Cerebellar nuclear complex (tissue), 1 donor: ENCODE measurements at places on chromosomes 3 and 15.

DNA sequence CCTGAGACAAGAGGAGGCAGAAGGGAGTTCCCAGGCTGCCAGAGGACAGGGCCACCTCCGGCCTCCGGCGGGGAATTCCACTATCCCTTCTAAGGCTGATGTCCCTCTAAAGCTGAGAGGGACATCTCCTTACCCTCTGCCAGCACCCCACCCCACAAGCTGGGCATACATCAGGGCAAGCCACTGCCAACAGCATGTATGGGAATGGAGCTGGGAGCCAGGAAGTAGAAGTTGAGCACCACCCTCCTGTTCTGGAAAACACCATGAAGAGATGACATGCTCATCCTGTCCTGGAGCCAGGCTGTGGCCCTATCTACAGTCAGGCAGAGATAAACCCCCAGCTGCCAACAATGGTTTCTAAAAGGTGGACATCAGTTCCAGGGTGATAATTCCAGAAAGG, 7.1 kb downstream of the PLCD1 start:
- no peak for DNase-seq

- DNase-seq: no peak
Measured at GRCh38 chr15:80468796-80469195, 64.6 kb downstream of the ARNT2 start.

DNA sequence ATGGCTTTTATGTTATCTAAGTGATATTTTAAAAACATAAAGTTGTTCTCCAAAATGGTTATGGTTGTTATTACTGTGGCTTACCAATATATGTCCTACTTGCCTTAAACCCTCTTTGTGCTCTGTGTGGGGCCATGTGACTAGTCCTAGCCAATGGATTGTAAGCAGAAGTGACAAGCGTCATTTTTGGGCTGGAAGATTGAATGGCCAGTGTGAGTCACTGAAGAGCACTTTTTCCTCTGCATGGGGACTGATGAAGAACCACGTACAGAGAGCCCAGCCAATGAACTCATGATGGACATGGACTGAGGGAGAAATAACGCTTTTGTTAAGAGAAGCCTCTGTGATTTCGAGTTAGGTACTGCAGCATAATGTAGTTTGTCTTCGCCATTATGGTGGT, 332.7 kb downstream of the EDEM1 start:
- DNase-seq: no peak

DNA sequence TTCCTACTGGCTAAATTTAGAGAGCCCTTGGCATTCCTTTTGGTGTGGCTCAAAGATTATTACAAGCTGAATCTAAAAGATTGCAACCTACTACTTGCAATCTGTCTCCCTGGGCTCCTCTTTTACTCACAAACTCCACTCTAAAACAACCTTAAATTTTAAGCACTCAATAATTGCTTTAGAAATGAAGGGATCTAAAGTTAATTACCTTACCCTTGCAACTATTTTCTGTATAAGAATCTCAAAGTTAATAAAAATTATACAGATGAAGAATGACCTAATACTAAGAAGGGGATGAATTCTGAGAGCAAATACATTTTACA, 60.2 kb downstream of the ESYT3 start:
- DNase-seq: no peak

DNA sequence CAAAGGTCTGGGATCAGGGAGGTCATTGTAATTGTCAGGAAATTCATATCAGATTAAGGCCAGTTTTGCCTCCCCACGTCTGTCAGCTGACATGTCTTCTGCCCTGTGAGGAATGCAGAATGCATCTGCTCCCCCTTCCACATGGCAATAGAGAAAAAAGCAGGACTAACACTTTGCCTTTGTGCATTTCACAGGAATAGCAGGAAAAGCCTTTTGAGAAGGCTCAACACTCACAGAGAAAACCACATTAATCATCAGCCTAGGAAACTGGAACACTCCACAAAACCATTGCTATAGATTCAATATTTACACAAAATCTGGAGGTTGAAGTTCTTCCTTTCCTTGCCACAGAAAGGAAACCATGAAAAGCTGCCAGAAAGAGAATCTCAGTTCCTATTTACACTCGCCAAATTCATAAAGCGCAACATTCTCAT, 165.2 kb upstream of the HES1 start:
- DNase-seq: no peak

GRCh38 chr15:39354189-39354588, 226.7 kb upstream of the THBS1 start:
- DNase-seq: no peak

- peak; percentile 2 for DNase-seq
Measured at GRCh38 chr3:23712656-23713559, 92.8 kb upstream of the UBE2E1 start.

- DNase-seq: no peak
Measured at GRCh38 chr15:52217186-52217585, 26.0 kb upstream of the GNB5 start.

DNA sequence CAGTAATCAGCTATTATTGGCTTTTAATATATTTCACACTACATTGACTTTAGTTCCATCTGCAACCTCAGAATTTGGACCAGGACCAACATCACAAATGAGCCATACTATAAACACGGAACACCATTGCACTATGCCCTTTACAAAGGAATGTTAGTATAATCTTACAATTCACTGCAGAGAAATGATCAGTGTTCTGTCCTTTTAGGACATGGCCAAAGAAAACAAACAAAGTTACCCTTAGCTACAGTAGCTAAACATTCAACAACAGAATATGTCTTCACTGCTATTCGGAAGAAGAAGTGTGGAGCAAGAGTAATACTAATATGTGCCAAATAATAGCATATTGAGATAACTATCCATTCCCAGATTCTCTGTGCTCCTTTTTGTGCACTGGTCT, 90.4 kb downstream of the NAALADL2 start:
- DNase-seq: no peak

DNA sequence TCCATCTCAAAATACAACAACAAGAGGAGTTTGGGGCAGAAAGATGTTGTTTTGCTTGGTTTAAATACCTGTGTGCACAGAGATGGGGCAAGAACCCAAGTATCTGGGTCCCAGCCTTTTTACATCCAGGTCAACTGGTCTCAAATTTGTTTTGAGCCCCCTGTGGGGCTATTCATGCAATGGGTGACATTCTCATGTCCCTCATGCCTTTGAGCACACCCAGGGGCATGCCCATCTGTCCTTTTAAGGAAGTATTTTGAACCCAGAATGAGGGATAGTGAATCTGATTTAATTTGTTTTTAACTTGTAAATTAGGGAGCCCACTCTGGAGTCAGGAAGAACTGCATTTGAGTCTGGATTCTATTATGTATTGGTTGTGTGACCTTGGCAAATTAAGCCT, 14.8 kb downstream of the ABCF3 start:
- DNase-seq: no peak

DNA sequence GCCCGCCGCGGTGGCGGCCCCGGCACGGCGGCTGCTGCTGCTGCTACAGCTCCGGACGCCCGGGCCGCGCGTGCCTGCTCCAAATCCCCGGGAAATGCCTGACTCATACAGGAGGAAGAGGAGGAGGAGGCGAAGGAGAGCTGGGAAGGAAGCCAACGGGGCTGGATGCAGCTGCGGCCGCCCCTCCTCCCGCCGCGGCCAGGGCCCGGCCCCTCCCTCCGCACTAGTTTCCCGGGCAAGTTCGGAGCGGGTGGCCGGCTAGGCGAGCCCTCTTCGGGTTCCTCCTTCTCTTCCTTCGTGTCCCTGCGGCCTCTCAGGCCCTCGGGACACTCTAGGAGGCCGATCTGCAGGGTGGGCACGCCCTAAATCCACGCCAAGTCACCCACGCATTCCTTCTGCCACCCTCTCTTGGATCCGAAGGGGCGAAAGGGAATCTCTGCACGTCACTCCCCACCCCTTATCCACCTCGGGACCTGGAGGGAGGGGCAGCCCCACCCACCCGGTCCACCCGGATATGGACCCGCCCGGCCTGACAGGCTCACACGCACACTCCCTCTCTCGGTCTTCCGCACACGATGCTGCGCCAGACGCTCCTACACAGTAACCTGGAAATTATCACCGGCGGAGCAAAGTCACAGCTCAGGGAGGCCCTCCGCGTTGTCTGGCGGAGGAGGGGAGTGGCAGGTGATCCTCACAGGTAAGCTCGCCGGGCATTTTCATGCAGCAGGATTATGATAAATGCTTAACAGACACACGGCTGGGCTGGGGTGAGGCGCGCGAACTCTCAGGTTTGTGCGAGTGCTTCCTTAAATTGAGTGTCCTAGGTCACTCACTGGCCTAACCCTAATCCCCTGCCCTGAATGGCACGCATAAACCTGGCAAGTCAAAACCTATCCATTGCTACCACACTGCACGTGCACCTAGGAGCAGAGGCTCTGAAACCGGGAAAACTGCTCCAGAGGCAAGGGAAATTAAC, at the start of the genes OSBPL10 and ZNF860:
TSS of gene OSBPL10 (minus strand) at position 57 of the 976 bp plus-strand sequence. CDS start 83 bp downstream, outside the sequence.
TSS of gene ZNF860 (plus strand) at position 545 of the 976 bp plus-strand sequence. CDS start 7,330 bp downstream, outside the sequence.
- no peak for DNase-seq

- DNase-seq: no peak
Measured at GRCh38 chr3:101484805-101485620, 28.0 kb downstream of the SENP7 start.

- DNase-seq: no peak
Measured at GRCh38 chr3:168325684-168326083, 230.0 kb upstream of the GOLIM4 start.

DNA sequence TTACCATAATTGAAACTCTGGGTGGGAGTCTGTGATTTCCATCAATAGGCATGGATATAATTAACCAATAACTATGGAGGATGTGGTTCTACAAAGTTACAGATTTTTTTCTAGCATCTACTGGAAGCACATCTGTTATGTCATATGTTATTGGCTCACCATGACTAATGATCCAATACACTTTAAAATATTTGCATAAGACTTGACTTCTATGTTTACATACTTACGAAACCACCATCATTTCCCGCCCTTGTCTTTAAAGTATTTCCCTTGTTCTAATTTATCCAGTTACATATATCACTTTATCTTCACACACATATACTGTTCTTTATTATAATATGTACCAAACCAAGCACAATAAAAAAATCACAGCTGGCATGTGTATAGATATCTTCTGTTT, 380.3 kb upstream of the CBLB start:
- DNase-seq: no peak

GRCh38 chr3:171323938-171324536, 136.2 kb downstream of the TNIK start:
- DNase-seq: no peak

DNA sequence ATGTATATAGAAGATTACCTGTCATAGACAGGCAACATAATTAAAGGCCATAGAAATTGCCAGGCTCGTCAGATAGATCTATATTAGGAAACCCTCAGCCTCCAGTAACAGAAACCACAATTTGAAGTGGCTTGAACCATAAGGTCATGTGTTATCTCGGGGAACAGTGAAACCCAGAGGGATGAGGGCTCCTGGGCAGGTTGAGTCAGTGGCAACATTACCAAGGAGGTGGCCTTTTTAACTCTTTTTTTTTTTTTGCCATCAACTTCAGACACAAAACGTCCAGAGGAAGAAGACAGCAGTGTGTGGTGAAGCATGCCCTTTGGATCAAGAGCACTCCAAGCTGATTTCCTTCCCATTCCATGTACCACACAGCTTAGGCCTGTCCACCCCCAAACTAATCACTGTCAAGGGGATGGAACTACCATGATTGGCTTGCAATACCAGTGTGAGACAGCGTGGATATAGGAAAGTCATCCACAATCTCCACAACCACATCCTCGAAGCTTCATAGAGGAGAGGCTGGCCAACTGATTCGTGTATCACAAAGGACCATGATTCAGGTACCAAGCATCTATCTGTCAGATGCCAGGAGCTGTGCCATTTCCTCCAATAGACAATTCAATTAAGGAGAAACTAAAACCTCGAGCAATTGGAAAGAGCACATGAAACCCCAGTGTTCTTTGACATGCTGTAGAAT, 999 bp upstream of the KIF7 start:
- no peak for DNase-seq

GRCh38 chr3:37457378-37458065, 283.1 kb upstream of the LRRFIP2 start:
- DNase-seq: no peak

GRCh38 chr3:43894176-43895049, 203.7 kb downstream of the ABHD5 start:
- peak; percentile 8 for DNase-seq

DNA sequence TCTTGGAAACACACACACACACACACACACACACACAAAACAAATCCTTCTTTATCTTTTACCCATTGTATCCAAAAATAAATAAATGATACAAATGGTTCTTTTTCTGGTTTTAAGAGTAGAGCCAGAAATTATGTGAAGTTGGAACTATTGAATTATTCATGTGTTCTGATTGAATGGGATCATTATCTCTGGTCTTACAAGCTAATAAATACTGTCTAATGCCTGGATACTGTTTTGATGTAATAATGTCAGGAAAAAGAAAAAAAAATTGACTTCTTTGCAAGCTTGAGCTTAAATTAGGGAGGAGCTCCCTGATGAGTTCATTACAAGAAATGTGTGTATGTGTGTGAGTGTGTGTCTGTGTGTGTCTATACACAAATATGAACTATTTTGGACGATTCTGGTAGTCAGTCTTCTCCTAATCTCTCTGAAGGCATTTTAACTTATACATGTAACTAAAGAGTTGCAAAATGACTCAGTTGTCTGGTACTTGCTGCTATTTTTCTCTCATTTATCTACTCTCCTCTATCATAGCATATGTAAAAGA, 507.2 kb upstream of the AGTR1 start:
- DNase-seq: no peak

DNA sequence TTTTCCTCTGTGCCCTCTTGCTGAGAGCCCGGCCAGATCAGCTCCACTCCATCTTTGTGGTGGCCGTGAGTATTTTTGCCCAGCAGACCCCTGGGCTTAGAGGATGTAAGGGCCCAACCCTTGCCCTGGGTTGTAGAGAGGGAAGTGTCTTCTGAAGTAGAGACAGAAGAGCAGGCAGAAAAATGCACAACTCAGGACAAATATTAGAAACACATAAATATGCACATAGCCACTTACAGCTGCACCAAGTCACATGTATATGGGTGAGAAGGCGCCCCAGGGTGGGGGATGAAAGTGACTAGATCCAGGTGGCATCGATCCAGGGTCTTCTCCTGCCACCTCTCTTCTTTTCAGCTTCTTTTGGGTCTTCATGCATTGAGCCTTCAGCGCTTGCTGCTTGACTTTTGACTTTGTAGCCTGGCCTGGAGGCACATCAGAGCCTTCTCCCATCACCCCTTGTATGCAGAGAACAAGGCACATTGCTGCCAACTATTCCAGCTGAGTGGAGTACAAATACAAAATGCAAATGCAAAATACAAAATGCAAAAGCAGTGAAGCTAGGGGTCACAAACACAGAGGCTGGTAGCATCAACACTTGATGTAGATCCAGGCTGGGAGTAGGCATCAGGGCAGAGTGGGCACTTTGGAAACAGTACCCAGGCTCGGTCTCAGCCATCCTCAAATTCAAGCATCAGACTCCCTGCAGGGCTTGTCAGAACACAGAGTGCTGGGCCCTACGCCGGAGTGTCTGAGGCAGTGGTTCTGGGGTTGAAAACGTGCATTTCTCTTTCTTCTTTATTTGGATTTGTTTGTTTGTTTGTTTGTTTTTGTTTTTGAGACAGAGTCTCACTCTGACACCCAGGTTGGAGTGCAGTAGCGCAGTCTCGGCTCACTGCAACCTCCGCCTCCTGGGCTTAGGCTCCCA, 133.0 kb downstream of the ASB7 start:
- DNase-seq: no peak

DNA sequence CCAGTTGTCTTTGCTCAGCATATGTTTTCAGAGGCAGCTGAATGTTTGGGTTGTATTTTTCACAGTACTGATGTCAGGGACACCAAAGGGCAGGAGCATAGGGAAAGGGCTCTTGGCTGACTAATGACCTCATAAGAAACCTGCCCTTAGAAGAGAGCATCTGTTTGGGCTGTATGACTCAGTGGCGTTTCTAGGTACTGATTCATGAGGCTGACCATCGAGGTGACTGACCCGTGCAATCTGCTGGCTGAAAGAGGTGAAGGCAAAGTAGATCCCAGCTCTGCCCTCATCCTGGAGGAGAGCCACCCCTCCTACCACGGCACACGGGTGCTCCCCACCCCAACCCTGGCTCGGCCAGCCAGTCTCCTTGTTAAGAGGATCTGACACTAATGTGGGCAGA, 8.3 kb downstream of the LMCD1 start:
- no peak for DNase-seq
